ENCODE measurements at places on chromosomes 3 and 15. TPM values are rescaled to one million over a fixed set of nuclear protein-coding genes. Genes with fewer than 3 reads are reported as not detected.

DNA sequence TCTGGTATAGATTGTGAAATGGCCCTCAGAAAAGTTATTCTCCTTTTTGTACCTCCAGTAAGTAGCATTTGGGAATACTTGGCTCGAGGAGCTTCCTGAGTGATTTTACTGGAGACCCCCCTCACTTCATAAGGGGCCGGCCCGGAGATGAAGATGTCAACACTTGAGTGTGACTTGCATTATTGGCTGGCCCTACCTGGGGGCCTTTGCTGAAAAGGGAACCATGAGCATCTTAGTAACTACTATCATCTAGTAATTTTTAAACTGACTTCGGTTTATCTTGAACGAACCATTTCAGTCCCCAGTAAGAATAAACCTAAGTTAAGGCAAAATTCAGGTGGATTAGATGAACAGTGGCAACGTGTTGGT lies 1.3 kb downstream of the FAIM start:
- H3K4me3 ChIP-seq: no peak overlapping the region
- no peak for DNase-seq
- H3K4me1 ChIP-seq: no peaks in the 10 kb centered on the region
- H3K27ac ChIP-seq: no peak overlapping the region
- H3K36me3 ChIP-seq: no peaks in the 10 kb centered on the region

DNA sequence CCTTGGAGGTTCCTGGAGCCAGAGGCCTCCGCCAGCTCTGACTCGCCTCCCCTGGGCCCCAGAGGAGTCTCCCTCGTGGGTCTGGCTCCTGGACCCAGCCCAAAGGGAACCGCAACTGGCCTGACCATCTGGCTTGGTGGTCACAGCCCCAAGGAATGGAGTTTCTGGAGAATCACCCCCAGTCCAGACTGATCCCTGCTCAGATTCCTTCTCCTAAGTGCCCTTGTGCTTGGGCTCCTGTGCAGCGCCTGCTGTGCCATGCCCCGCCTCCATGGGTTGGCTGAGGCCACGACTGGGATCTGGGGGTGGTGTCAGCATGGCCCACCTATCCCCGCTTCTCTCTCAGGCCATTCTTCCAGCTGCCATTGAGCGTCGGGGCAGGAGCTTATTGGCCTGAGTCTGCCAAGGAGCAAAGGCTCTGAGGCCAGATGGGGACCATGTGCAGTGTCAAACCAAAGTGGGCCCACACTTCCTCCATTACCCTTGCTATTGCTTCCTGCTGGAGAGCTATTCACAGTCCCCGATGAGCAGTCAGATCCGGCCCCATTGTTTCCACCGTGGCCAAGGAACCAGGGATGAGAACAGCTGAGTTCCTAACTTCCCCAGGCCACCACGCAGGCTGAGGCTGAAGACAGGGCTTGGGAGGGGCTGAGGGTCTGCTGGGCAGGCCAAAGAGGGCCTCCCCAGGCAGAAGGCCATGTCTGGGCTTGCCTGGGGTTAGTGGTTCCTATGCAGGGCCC lies 19.0 kb downstream of the CSPG4 start:
- no peak overlapping the region for H3K4me3 ChIP-seq
- DNase-seq: no peak
- H3K4me1 ChIP-seq: peaks cover 13% of the 10 kb centered on the region
- no peaks in the 10 kb centered on the region for H3K36me3 ChIP-seq

- no peak overlapping the region for H3K27ac ChIP-seq
- DNase-seq: no peak
- no peaks in the 10 kb centered on the region for H3K36me3 ChIP-seq
- H3K27me3 ChIP-seq: no peaks in the 10 kb centered on the region
- no peaks in the 10 kb centered on the region for H3K4me1 ChIP-seq
These were observed 436.4 kb upstream of the RBMS3 start for GRCh38 chr3:28844298-28845005.

GRCh38 chr3:126547721-126548120 lies 11.0 kb downstream of the C3orf22 start:
- H3K27me3 ChIP-seq: peaks cover 5% of the 10 kb centered on the region
- no peak overlapping the region for H3K27ac ChIP-seq
- H3K4me1 ChIP-seq: no peaks in the 10 kb centered on the region
- DNase-seq: no peak

- no peaks in the 10 kb centered on the region for H3K4me1 ChIP-seq
- H3K4me3 ChIP-seq: no peak overlapping the region
- H3K36me3 ChIP-seq: no peaks in the 10 kb centered on the region
- no peak for DNase-seq
These were observed 78.6 kb downstream of the IGSF11 start for GRCh38 chr3:118955914-118956556.

DNA sequence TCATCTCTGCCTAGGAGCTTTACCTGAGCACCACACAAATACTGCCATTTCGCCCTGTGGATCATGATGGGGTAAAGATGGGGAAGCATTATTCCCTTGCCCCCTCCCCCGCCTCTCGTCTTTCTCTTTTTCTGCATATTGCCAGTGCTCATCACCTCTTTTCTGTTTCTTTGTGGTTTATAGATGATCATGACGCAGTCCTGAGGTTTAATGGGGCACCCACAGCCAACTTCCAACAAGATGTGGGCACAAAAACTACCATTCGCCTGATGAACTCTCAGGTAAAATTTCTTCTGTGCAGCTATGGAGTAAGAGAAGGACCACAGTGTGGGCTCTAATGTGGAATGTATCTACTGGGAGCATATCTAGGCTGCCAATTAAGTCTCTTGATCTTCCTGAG lies 88.2 kb downstream of the RPL39L start:
- H3K27me3 ChIP-seq: no peaks in the 10 kb centered on the region
- no peak for DNase-seq
- H3K27ac ChIP-seq: no peak overlapping the region
- no peak overlapping the region for H3K4me3 ChIP-seq
- no peaks in the 10 kb centered on the region for H3K4me1 ChIP-seq
- no peaks in the 10 kb centered on the region for H3K36me3 ChIP-seq

- H3K36me3 ChIP-seq: no peaks in the 10 kb centered on the region
- H3K27me3 ChIP-seq: no peaks in the 10 kb centered on the region
- H3K27ac ChIP-seq: no peak overlapping the region
- no peaks in the 10 kb centered on the region for H3K4me1 ChIP-seq
- H3K4me3 ChIP-seq: no peak overlapping the region
These were observed 5.2 kb downstream of the HTR3C start for GRCh38 chr3:184058029-184058428.

GRCh38 chr3:127455541-127456450 lies 134.7 kb downstream of the TPRA1 start:
- H3K36me3 ChIP-seq: no peaks in the 10 kb centered on the region
- no peak overlapping the region for H3K4me3 ChIP-seq
- peak; percentile 85 for DNase-seq

GRCh38 chr3:196774848-196775422 lies 35.3 kb downstream of the PAK2 start:
- peaks cover 28% of the 10 kb centered on the region for H3K4me1 ChIP-seq
- peak overlapping the region; percentile 17 for H3K27ac ChIP-seq
- no peaks in the 10 kb centered on the region for H3K36me3 ChIP-seq

GRCh38 chr15:60914360-60914759 lies 314.7 kb downstream of the RORA start:
- H3K36me3 ChIP-seq: no peaks in the 10 kb centered on the region
- H3K4me3 ChIP-seq: no peak overlapping the region
- no peak overlapping the region for H3K27ac ChIP-seq

DNA sequence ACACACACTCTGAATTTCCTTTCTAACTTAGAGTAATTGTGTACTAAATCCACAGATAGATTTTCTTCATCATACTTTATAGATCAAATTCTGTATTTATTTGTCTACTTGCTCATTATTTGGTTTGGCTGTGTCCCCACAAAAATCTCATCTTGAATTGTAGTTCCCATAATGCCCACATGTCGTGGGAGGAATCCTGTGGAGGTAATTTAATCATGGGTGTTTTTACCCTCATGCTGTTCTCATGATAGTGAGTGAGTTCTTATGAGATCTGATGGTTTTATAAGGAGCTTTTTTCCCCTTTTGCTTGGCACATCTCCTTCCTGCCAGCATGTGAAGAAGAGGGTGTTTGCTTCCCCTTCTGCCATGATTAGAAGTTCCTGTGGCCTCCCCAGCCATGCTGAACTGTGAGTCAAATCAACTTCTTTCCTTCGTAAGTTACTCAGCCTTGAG lies 198.3 kb upstream of the TGFBR2 start:
- no peaks in the 10 kb centered on the region for H3K27me3 ChIP-seq
- no peaks in the 10 kb centered on the region for H3K36me3 ChIP-seq
- no peak overlapping the region for H3K4me3 ChIP-seq
- H3K27ac ChIP-seq: no peak overlapping the region
- no peaks in the 10 kb centered on the region for H3K4me1 ChIP-seq
- DNase-seq: no peak

DNA sequence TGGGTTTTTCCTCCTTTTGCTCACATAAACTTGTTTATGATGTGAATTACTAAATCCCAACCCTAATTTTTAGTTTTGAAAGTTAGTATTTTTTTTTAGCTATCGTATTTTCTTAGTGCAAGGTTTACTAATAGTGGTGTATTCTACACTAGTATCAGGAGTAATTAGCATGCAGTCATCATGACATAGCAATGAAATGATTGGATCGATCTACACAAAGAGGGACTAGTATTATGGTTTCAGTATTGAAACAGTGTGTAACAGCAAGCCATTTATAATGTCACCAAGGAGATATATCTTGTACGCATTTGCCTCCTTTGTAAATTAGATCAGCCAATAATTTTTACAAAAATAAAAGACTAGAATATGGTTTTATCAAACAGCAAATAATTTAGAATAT lies 38.7 kb downstream of the RNF111 start:
- H3K36me3 ChIP-seq: peaks cover 5% of the 10 kb centered on the region
- no peaks in the 10 kb centered on the region for H3K4me1 ChIP-seq
- no peaks in the 10 kb centered on the region for H3K27me3 ChIP-seq
- H3K27ac ChIP-seq: no peak overlapping the region
- no peak for DNase-seq

DNA sequence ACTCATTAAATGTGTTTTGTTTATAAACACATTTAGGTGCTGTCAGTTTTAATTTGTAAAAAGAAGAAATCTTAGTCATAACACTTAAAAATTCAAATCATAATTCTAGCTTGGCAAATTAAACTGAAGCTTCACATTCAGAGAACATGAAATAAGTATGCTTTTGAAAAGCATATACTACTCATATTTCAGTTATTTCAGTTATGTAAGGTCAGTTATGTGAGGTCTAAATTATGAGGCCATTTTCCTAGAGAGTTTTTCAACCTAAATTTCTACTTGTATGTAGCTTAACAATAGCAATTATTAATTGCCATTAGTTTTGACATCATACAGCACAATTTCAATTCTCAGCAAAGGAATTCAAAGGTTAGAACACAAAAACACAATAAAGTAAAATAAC lies 465.0 kb downstream of the PLOD2 start:
- H3K36me3 ChIP-seq: no peaks in the 10 kb centered on the region
- no peaks in the 10 kb centered on the region for H3K4me1 ChIP-seq
- no peak for DNase-seq

DNA sequence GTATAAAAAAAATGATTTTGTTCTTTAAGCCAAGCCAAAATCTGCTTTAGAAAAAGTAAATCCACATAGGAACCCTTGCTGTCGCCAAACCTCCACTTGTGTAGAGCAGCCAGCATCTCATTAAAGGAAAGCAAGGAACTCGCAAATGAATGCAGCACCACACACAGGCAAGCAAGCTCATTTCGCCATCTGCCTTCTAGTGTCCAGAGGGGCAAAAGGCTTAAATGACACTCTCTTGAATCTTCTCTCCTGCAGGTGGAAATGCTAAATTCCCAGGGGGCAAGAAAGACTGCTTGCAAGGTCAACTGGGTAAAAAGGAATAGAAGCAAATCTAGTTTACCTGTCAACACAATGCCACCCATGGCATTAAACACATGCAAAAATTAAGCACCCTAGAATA lies 2.4 kb downstream of the MB21D2 start:
- H3K27ac ChIP-seq: no peak overlapping the region
- no peak overlapping the region for H3K4me3 ChIP-seq
- DNase-seq: no peak
- H3K4me1 ChIP-seq: peaks cover 20% of the 10 kb centered on the region

- no peaks in the 10 kb centered on the region for H3K36me3 ChIP-seq
- no peak for DNase-seq
- no peak overlapping the region for H3K4me3 ChIP-seq
- H3K4me1 ChIP-seq: peaks cover under 1% of the 10 kb centered on the region
- H3K27me3 ChIP-seq: no peaks in the 10 kb centered on the region
These were observed 79.4 kb upstream of the THBS1 start for GRCh38 chr15:39501366-39502081.

GRCh38 chr3:136390574-136390973 lies 140.4 kb downstream of the PCCB start:
- no peak overlapping the region for H3K27ac ChIP-seq
- H3K27me3 ChIP-seq: no peaks in the 10 kb centered on the region
- H3K4me3 ChIP-seq: no peak overlapping the region
- no peak for DNase-seq

DNA sequence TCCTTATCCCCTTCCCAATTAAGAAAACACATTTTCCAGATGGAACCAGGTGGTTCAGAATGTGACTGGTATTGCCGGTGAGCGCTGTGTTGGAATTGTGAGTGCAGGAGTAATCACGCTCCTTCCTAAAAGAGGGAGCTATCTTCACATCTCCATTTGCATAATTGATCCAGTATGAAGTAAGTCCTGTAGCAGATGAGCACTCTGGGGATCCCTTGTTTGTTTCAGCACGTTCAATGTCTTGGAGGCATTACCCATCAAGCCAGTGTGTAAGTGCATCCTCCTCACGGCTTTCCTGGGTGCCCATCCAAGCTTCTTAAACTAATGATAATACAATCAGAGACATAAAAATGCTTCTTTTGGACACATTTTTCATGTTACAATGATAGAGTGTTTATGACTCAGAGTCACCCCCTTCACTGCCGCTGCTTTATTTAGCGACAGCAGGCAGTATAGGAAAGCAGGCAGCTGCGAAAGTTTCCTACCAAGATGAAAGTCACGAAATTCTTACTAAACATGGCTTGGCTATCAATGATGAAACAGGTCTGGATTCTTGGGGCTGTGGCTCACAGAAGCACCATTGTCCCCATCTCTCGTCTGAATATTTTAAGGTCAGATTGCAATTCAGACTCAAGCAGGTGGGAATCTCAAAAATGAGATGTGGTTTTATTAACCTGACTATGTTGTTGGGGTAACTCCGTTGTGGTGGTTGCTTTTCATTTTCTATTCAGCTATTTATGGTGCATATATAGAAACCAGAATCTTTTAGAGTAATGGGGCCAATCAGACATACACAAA lies 346.3 kb upstream of the MDFIC2 start:
- no peak overlapping the region for H3K4me3 ChIP-seq
- H3K4me1 ChIP-seq: no peaks in the 10 kb centered on the region
- no peak for DNase-seq
- peaks cover 7% of the 10 kb centered on the region for H3K27me3 ChIP-seq

DNA sequence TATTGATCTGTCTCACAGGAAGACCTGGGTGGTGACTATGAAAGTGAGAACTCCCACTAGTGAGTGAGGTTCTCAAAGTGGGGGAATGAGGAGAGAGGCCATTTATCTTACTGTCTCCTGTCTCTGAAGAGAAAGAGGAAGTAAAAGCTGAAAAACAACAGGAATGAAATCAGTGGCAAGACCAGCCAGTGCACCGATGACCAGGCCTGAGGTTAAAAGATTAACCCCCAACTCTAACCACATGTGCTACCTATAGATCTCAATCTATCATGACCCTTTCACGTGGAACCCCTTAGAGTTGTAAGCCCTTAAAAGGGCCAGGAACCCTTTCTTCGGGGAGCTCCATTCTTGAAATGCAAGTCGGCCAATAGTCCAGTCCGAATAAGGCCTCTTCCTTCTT lies 239.3 kb upstream of the CNTN6 start:
- no peak overlapping the region for H3K4me3 ChIP-seq
- no peaks in the 10 kb centered on the region for H3K4me1 ChIP-seq
- no peaks in the 10 kb centered on the region for H3K36me3 ChIP-seq

The IL12A gene
- total RNA-seq: 2.8 TPM

The PSMD2 gene
- total RNA-seq: 212 TPM

The SERINC4 gene
- not detected for total RNA-seq

The CCR1 gene
- total RNA-seq: 24.1 TPM

The CHRNA3 gene
- total RNA-seq: 62.6 TPM

The SLC22A13 gene
- not detected for total RNA-seq

The MNS1 gene
- 2.4 TPM for total RNA-seq

The GPR149 gene
- total RNA-seq: not detected

The MST1R gene
- not detected for total RNA-seq
